Progenitor cell of endocrine pancreas (in vitro differentiated cells): ENCODE measurements at places on chromosomes 6 and 20. TPM values are rescaled to one million over a fixed set of nuclear protein-coding genes. Genes with fewer than 3 reads are reported as not detected.

The SYCP2 gene
- total RNA-seq, result 1.4 and 2.2 TPM in 2 replicates

The NRN1 gene
- not detected in 2 replicates for total RNA-seq

The WFDC2 gene
- 161 and 188 TPM in 2 replicates for total RNA-seq

The IMPG1 gene
- not detected in 2 replicates for total RNA-seq

The VSTM2L gene
- total RNA-seq, result 5.0 and 6.2 TPM in 2 replicates

The NKX2-4 gene
- not detected in 2 replicates for total RNA-seq

The C6orf58 gene
- not detected in 2 replicates for total RNA-seq

The MDFI gene
- 48.3 and 59.4 TPM in 2 replicates for total RNA-seq

The SLC22A2 gene
- total RNA-seq, result not detected in 2 replicates

The MCHR2 gene
- total RNA-seq, result not detected in 2 replicates

The FNDC11 gene
- total RNA-seq, result 1.9 and 2.6 TPM in 2 replicates

The PDSS2 gene
- total RNA-seq, result 12.5 and 12.8 TPM in 2 replicates

The RNGTT gene
- total RNA-seq, result 16.5 and 17.4 TPM in 2 replicates

The SLC32A1 gene
- total RNA-seq, result not detected in 2 replicates

The SNAP25 gene
- total RNA-seq, result 7.7 and 8.2 TPM in 2 replicates

The LTA gene
- not detected in 2 replicates for total RNA-seq

GRCh38 chr6:153814136-153814535 lies 224.9 kb upstream of the OPRM1 start:
- H3K27ac ChIP-seq, result no peak overlapping the region
- peaks cover 23% of the 10 kb centered on the region for H3K4me1 ChIP-seq
- H3K36me3 ChIP-seq, result peaks cover 16% of the 10 kb centered on the region
- no peak for DNase-seq

- DNase-seq, result no peak
- peak overlapping the region; percentile 29 for H3K4me3 ChIP-seq
- no peaks in the 10 kb centered on the region for H3K27me3 ChIP-seq
- H3K36me3 ChIP-seq, result no peaks in the 10 kb centered on the region
These were observed 69.4 kb upstream of the KCNG1 start for GRCh38 chr20:51092338-51092737.

- no peak for DNase-seq
- H3K4me3 ChIP-seq, result peak overlapping the region; percentile 27
- peaks cover 5% of the 10 kb centered on the region for H3K36me3 ChIP-seq
- peaks cover 10% of the 10 kb centered on the region for H3K4me1 ChIP-seq
- H3K27ac ChIP-seq, result no peak overlapping the region
These were observed 2.5 kb upstream of the NELFCD start for GRCh38 chr20:58978351-58979190.

- DNase-seq, result no peak
- no peak overlapping the region for H3K4me3 ChIP-seq
- no peaks in the 10 kb centered on the region for H3K36me3 ChIP-seq
- peaks cover 18% of the 10 kb centered on the region for H3K27me3 ChIP-seq
- no peak overlapping the region for H3K27ac ChIP-seq
- H3K4me1 ChIP-seq, result peaks cover 8% of the 10 kb centered on the region
These were observed 114.9 kb upstream of the PTPN1 start for GRCh38 chr20:50395251-50395729.

- peaks cover 3% of the 10 kb centered on the region for H3K27me3 ChIP-seq
- no peak overlapping the region for H3K4me3 ChIP-seq
- no peaks in the 10 kb centered on the region for H3K36me3 ChIP-seq
- no peak overlapping the region for H3K27ac ChIP-seq
These were observed 27.9 kb upstream of the DSP start for GRCh38 chr6:7513529-7513928.

- H3K4me3 ChIP-seq, result no peak overlapping the region
- no peak overlapping the region for H3K27ac ChIP-seq
- no peaks in the 10 kb centered on the region for H3K27me3 ChIP-seq
- peaks cover 2% of the 10 kb centered on the region for H3K4me1 ChIP-seq
These were observed 73.6 kb upstream of the RIPOR2 start for GRCh38 chr6:25009393-25009710.

GRCh38 chr6:19492636-19493405 lies 344.3 kb upstream of the ID4 start:
- DNase-seq, result no peak
- no peaks in the 10 kb centered on the region for H3K27me3 ChIP-seq
- no peaks in the 10 kb centered on the region for H3K4me1 ChIP-seq
- no peaks in the 10 kb centered on the region for H3K36me3 ChIP-seq
- H3K4me3 ChIP-seq, result no peak overlapping the region

DNA sequence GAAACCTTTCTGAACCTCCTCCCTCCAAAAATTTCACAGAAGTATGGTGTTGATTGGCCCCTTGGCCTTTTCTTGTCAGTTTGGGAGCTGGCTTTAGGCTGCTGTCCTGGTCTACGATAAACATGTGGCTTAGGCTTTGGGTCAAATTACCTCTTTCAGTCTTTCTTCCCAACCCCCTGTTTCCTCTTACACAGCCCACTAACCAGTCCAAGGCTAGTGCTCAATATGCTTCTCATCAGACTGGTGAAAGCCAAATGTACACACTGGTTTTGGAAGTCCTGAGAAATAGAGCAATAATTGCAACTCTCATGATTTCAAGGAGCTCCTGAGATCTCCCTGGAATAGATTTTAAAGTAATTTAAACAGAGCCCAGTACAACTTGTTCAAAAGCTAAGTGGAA lies 933.7 kb upstream of the GJE1 start:
- no peak overlapping the region for H3K4me3 ChIP-seq
- no peaks in the 10 kb centered on the region for H3K36me3 ChIP-seq
- no peaks in the 10 kb centered on the region for H3K4me1 ChIP-seq
- no peak for DNase-seq

DNA sequence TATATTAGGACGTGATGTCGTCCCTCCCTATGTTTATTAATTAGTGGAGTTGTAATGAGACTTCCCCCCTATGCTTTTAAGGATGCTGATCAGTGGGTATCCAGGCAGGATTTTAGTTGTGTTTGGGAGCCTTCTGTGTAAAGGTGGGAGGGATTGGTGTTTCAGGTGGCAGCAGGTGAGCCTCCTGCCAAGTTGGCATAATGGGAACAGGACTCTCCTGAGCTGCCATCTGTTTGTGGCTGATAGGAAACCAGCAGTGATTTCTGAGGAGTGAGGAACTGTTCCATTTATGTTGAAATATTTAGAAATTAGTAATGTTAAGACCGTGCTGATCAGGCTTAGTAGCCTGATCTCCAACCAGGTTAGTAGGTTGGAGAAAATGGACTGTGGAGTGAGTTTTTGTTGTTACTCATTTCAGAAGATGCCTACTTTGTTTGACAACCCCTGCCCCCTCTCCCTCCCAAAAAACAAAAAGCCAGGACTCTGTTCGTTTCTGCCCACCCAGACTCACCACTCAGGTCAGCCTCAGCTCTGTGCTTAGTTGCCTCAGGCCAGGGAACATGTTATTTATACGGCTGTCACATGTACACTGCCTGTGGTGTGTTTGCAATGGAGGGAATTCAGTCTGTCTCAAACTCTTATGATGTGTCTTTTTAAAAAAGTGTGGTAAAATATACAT lies 55.4 kb upstream of the TULP4 start:
- H3K27ac ChIP-seq, result no peak overlapping the region
- peaks cover 3% of the 10 kb centered on the region for H3K4me1 ChIP-seq
- no peak overlapping the region for H3K4me3 ChIP-seq
- peaks cover 10% of the 10 kb centered on the region for H3K36me3 ChIP-seq

- H3K36me3 ChIP-seq, result no peaks in the 10 kb centered on the region
- H3K27me3 ChIP-seq, result no peaks in the 10 kb centered on the region
- peaks cover 2% of the 10 kb centered on the region for H3K4me1 ChIP-seq
- no peak overlapping the region for H3K27ac ChIP-seq
- DNase-seq, result no peak
- H3K4me3 ChIP-seq, result no peak overlapping the region
These were observed 8.0 kb upstream of the KIFC1 start for GRCh38 chr6:33383427-33384185.

DNA sequence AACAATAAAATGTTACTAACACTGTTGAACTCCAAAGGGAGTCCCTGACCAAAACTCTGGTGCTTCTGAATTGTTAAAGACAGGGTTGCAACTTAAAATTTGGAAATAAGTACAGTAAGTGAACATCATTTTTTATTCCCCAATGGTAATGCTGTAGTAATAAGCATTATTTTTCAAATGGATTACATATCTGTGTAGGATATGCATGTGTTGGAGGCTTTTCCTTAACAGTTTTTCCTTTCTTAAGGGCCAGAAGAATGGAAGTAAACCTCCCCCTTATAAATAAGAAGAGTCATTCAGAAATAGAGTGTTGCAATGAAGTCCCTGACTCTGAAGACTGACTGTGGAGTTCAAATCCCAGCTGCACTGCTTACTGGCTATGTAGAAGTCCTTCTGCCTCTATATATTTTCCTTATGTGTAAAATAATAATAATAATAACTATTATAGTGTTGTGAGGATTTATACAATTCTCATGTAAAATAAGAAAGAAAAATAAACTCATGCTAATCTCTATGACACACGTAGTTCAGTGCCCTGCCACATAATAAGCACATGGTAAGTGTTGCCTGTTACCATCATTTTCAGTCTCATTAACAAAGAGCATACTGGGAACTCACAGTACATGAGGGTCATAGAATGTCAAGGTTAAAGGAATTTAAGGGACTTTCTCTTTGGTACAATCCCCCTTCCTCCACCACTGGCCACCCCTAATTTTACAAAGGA lies 129.8 kb upstream of the SMLR1 start:
- no peak overlapping the region for H3K27ac ChIP-seq
- no peak overlapping the region for H3K4me3 ChIP-seq
- no peak for DNase-seq
- H3K36me3 ChIP-seq, result no peaks in the 10 kb centered on the region
- H3K27me3 ChIP-seq, result no peaks in the 10 kb centered on the region

GRCh38 chr6:3835785-3836184 lies 13.4 kb upstream of the FAM50B start:
- H3K4me1 ChIP-seq, result peaks cover 2% of the 10 kb centered on the region
- DNase-seq, result no peak

- H3K27ac ChIP-seq, result no peak overlapping the region
- no peaks in the 10 kb centered on the region for H3K4me1 ChIP-seq
- H3K4me3 ChIP-seq, result no peak overlapping the region
- H3K27me3 ChIP-seq, result peaks cover 21% of the 10 kb centered on the region
These were observed 66.2 kb upstream of the NNAT start for GRCh38 chr20:37454636-37455385.

- no peak for DNase-seq
- H3K27me3 ChIP-seq, result no peaks in the 10 kb centered on the region
- peaks cover 7% of the 10 kb centered on the region for H3K36me3 ChIP-seq
- no peak overlapping the region for H3K27ac ChIP-seq
These were observed 47.6 kb downstream of the PPP1R3G start for GRCh38 chr6:5132731-5133130.

DNA sequence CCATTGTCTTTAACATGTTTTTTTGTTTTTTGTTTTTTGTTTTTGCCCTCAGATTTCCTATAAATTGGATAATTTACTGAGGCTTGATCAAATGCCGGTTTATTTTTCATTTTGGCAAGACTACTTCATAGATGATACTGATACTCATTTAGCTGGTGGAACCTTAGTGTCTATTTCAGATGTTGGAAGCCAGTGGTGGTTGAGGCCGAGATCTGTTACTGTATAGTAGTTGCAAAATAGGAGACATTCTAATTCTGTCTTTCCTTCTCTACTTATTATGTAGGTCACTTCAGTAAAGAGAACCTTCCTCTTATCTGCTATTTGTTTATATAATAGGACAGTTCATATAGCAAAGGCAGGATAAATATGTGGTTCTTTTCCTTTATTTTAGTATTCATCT lies 63.4 kb downstream of the STXBP5 start:
- no peak overlapping the region for H3K27ac ChIP-seq
- no peak overlapping the region for H3K4me3 ChIP-seq
- peaks cover 3% of the 10 kb centered on the region for H3K4me1 ChIP-seq
- DNase-seq, result no peak
- H3K36me3 ChIP-seq, result peaks cover 29% of the 10 kb centered on the region

- H3K4me1 ChIP-seq, result peaks cover 6% of the 10 kb centered on the region
- no peak overlapping the region for H3K27ac ChIP-seq
- DNase-seq, result no peak
- no peak overlapping the region for H3K4me3 ChIP-seq
- no peaks in the 10 kb centered on the region for H3K27me3 ChIP-seq
- H3K36me3 ChIP-seq, result peaks cover 5% of the 10 kb centered on the region
These were observed 90.8 kb downstream of the TRMT11 start for GRCh38 chr6:126076992-126077664.

DNA sequence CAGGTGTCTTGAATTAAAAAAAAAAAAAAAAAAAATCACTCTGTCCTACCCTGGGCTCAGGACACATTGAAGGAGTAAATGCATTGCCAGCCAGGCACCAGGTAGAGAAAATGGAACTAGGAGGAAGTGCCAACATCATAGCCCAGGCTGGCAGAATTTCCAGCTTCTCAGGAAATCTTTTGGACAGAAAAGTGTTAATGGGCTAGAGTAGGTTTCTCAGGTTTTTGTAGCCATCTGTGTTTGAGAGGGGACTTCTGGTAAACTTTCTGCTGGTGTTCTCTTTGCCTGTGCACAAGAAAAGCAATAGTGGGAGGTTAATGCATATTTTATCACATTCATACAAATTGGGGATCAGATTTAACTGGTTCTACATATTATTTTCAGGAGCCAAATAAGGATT lies 678.3 kb upstream of the NRSN1 start:
- peaks cover 21% of the 10 kb centered on the region for H3K4me1 ChIP-seq
- no peak overlapping the region for H3K27ac ChIP-seq
- H3K4me3 ChIP-seq, result no peak overlapping the region
- no peak for DNase-seq

DNA sequence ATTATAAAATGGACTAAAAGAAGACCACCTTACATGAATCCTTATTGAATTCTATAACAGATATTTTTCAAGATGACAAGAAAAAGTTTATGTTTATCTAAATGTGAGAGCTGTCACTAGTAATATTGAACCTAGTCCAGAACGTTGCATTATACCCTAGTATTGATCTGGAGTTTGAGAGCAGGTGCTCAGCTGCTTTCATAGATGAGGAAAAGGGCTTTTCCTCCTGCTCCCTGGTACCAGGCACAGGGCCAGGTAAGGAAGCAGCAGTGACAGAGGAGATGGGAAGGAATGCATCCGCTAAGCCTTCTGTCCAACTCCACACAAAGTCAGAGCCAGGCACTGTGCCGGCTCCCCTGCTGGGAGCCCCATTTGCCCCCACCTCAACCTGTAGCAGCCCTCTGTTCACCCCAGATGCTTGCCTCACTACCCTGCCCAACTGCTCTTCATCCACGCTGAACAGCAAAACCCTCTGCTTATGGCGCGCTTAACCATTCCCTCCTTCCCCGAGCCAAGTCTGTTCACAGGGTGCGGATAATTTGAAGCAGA lies 393.1 kb downstream of the FRK start:
- H3K27me3 ChIP-seq, result no peaks in the 10 kb centered on the region
- DNase-seq, result no peak
- peaks cover 17% of the 10 kb centered on the region for H3K4me1 ChIP-seq
- H3K4me3 ChIP-seq, result no peak overlapping the region
- H3K36me3 ChIP-seq, result no peaks in the 10 kb centered on the region

DNA sequence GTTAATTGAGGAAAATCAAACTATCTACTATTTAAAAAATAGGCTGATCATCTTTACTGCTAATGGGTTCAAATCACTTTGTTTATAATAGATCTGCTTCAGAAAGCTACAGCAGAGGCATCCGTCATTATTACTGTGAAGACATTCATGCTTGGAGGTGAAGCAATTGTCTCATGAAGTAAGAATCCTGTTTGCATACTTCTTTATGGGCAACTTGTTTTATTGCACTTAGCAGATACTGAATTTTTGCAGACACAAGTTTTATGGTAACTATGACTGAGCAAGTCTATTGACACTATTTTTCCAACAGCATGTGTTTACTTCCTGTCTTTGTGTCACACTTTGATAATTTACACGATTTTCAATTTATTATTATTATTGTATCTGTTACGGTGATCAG lies 573.9 kb downstream of the RFPL4B start:
- no peaks in the 10 kb centered on the region for H3K27me3 ChIP-seq
- peak overlapping the region; percentile 16 for H3K4me3 ChIP-seq
- peaks cover 5% of the 10 kb centered on the region for H3K4me1 ChIP-seq
- H3K27ac ChIP-seq, result no peak overlapping the region
- DNase-seq, result no peak
- H3K36me3 ChIP-seq, result peaks cover 10% of the 10 kb centered on the region
